ENCODE measurements at places on chromosomes 2 and 18. TPM values are rescaled to one million over a fixed set of nuclear protein-coding genes. Genes with fewer than 3 reads are reported as not detected.

GRCh38 chr2:95276888-95277245 lies 2.6 kb downstream of the PROM2 start:
- no peaks in the 10 kb centered on the region for H3K36me3 ChIP-seq
- no peak for DNase-seq
- no peak overlapping the region for H3K27ac ChIP-seq
- H3K4me1 ChIP-seq: no peaks in the 10 kb centered on the region
- H3K4me3 ChIP-seq: no peak overlapping the region
- no peaks in the 10 kb centered on the region for H3K27me3 ChIP-seq

- H3K27ac ChIP-seq: no peak overlapping the region
- DNase-seq: no peak
- H3K4me1 ChIP-seq: no peaks in the 10 kb centered on the region
- no peaks in the 10 kb centered on the region for H3K36me3 ChIP-seq
Measured at GRCh38 chr2:232365621-232366321, 12.8 kb upstream of the ALPP start.

Gene IL1A
- total RNA-seq: not detected

Gene MPP4
- 0.97 TPM for total RNA-seq

DNA sequence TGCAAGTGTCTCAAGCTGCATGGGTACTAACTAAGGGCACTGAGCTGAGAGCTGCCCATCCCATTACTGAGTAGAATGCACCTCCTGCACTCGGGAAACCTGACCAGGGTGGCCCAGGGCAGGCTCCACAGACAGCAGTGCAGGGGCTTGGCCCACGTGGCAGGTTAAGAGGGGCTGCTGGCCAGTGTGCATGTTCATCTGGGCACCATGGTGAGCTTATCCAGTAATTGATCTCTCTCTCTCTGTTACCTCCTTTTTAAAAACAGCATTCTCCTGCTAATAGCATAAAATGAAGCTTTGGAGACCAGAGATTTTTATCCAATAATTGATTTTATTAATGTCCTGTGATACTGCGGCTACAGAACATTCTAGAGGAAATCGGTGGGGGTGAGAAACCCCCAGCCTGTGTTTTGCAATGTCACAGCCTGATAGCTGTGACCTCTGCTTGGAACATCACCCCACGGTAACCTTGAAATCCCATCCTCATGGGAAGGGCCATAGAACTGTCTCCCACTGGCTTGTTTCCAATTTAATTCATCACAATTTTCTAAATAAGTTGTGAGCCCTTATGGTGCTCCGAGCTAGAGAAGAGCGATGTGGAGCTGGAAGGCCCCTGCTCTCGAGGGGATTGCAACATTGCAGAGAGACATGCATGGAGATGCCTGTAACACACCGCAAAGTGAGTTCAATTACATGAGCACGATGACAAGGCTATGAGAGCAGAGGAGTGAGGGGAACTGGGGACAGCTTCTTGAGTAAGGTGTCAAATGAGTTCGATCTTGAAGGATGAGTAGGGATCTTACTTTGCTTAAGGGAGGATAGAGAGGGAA lies 143.8 kb downstream of the GALNT14 start:
- H3K27me3 ChIP-seq: no peaks in the 10 kb centered on the region
- H3K4me3 ChIP-seq: no peak overlapping the region
- no peaks in the 10 kb centered on the region for H3K36me3 ChIP-seq
- no peak for DNase-seq
- no peak overlapping the region for H3K27ac ChIP-seq

- H3K4me1 ChIP-seq: no peaks in the 10 kb centered on the region
- no peaks in the 10 kb centered on the region for H3K36me3 ChIP-seq
- H3K27me3 ChIP-seq: no peaks in the 10 kb centered on the region
- H3K4me3 ChIP-seq: no peak overlapping the region
Measured at GRCh38 chr2:133523406-133523805, 44.9 kb downstream of the NCKAP5 start.

- no peaks in the 10 kb centered on the region for H3K4me1 ChIP-seq
- no peak overlapping the region for H3K4me3 ChIP-seq
- DNase-seq: no peak
- no peaks in the 10 kb centered on the region for H3K36me3 ChIP-seq
Measured at GRCh38 chr18:11495441-11495840, 114.0 kb upstream of the SLC35G4 start.

- H3K4me1 ChIP-seq: no peaks in the 10 kb centered on the region
- no peaks in the 10 kb centered on the region for H3K36me3 ChIP-seq
- no peaks in the 10 kb centered on the region for H3K27me3 ChIP-seq
- no peak overlapping the region for H3K4me3 ChIP-seq
Measured at GRCh38 chr2:145593991-145594614, 1074.2 kb upstream of the ZEB2 start.

Gene CFAP65
- total RNA-seq: 2.6 TPM

- H3K4me1 ChIP-seq: no peaks in the 10 kb centered on the region
- no peak for DNase-seq
- no peaks in the 10 kb centered on the region for H3K27me3 ChIP-seq
- no peak overlapping the region for H3K27ac ChIP-seq
- H3K36me3 ChIP-seq: no peaks in the 10 kb centered on the region
- no peak overlapping the region for H3K4me3 ChIP-seq
Measured at GRCh38 chr2:31324016-31324633, 90.2 kb downstream of the EHD3 start.

Gene RAPGEF4
- total RNA-seq: 26.2 TPM

DNA sequence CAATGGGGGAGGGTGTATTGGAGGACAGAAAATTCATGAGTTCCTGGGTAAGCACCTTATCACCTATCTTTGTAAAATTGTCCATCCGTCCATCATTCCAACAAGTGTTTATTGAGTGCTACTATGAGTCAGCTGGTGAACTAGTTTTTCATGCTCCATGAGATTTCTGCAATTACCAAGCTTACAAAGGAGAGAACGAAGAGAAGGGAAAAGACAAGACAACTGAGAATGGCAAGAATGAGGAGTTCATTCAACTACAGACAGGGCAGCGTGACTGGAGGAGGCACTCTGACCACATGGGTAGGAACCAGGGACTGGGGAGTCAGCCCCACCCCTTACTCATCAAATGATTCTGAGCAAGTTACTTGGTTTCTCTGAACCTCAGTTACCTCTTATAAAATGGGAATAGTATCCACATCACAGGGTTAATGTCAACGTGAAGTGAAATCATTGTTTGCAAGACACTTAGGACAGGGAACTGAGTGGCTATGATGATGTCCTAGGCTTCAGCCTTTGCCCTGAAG lies 18.6 kb upstream of the TXNDC2 start:
- no peak overlapping the region for H3K27ac ChIP-seq
- peaks cover 6% of the 10 kb centered on the region for H3K4me1 ChIP-seq
- no peak for DNase-seq
- no peaks in the 10 kb centered on the region for H3K27me3 ChIP-seq

- no peaks in the 10 kb centered on the region for H3K4me1 ChIP-seq
- no peaks in the 10 kb centered on the region for H3K27me3 ChIP-seq
- H3K4me3 ChIP-seq: no peak overlapping the region
- H3K27ac ChIP-seq: no peak overlapping the region
- DNase-seq: no peak
Measured at GRCh38 chr2:188415754-188416083, 124.0 kb downstream of the GULP1 start.

DNA sequence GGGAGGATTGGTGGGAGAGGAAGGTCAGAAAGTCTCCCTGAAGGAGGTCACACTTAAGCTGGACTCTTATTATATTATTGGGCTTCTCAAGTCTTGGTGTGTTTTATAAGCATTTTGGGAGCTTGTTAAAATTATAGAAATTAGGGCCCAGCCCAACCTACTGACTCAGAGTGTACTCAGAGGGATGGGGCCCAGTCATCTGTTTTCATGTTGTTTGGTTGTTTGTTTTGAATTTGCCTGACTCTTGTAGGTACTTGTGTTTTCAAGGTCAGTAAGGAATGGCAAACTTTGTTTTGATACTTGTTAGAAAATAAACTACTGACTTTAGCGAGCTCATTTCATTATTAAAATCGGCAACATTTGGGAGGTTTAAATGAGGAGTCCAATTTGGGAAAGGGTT lies 152.0 kb downstream of the INSIG2 start:
- no peaks in the 10 kb centered on the region for H3K4me1 ChIP-seq
- H3K27me3 ChIP-seq: no peaks in the 10 kb centered on the region
- no peak for DNase-seq
- H3K4me3 ChIP-seq: no peak overlapping the region
- no peak overlapping the region for H3K27ac ChIP-seq

GRCh38 chr18:51417643-51418483 lies 220.4 kb upstream of the MEX3C start:
- no peak for DNase-seq
- no peaks in the 10 kb centered on the region for H3K4me1 ChIP-seq
- no peak overlapping the region for H3K27ac ChIP-seq
- no peak overlapping the region for H3K4me3 ChIP-seq
- no peaks in the 10 kb centered on the region for H3K36me3 ChIP-seq
- no peaks in the 10 kb centered on the region for H3K27me3 ChIP-seq

- no peaks in the 10 kb centered on the region for H3K27me3 ChIP-seq
- no peak overlapping the region for H3K27ac ChIP-seq
- H3K36me3 ChIP-seq: no peaks in the 10 kb centered on the region
- DNase-seq: no peak
- no peaks in the 10 kb centered on the region for H3K4me1 ChIP-seq
Measured at GRCh38 chr2:228866781-228867180, 404.3 kb downstream of the PID1 start.

DNA sequence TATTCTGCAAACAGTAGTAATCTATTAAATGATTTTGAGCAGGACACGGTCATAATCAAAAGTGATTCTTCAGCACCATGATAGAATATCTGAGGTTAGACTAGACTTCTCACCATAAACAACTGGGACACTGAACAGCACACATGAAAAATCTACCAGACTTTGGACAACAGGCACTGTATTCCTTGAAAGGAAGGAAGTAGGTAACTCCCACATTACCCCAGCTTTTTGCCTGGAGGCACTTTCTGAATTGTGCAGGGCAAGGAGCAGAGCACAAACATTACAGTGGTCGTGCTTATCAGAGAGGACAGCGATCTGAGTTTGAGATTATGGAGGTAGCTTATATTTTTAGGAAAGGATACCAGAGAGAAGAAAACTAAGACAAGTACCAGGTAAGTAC lies 25.3 kb upstream of the IL1RL1 start:
- no peaks in the 10 kb centered on the region for H3K27me3 ChIP-seq
- no peak overlapping the region for H3K27ac ChIP-seq
- H3K4me3 ChIP-seq: no peak overlapping the region
- no peak for DNase-seq
- H3K4me1 ChIP-seq: no peaks in the 10 kb centered on the region
- H3K36me3 ChIP-seq: no peaks in the 10 kb centered on the region

Gene RAB17
- 4.6 TPM for total RNA-seq

- DNase-seq: no peak
- H3K4me1 ChIP-seq: no peaks in the 10 kb centered on the region
- no peaks in the 10 kb centered on the region for H3K36me3 ChIP-seq
- H3K27me3 ChIP-seq: no peaks in the 10 kb centered on the region
- no peak overlapping the region for H3K4me3 ChIP-seq
Measured at GRCh38 chr2:234596696-234597575, 100.1 kb upstream of the ARL4C start.

- no peak overlapping the region for H3K4me3 ChIP-seq
- H3K36me3 ChIP-seq: no peaks in the 10 kb centered on the region
- H3K27me3 ChIP-seq: no peaks in the 10 kb centered on the region
- peak overlapping the region; percentile 83 for H3K27ac ChIP-seq
- peak; percentile 66 for DNase-seq
Measured at GRCh38 chr2:43075811-43076585, 150.4 kb downstream of the ZFP36L2 start.

Gene C1QL2
- total RNA-seq: not detected

Data from uterus (tissue), 4 donors.